GM23338 (cell line): ENCODE measurements at places on chromosomes 4 and X. TPM values are rescaled to one million over a fixed set of nuclear protein-coding genes. Genes with fewer than 3 reads are reported as not detected.

The VGLL1 gene
- not detected in 2 replicates for total RNA-seq

The F11 gene
- total RNA-seq = 1.5 and 2.1 TPM in 2 replicates

The SSX3 gene
- not detected in 2 replicates for total RNA-seq

- H3K27ac ChIP-seq = no peak overlapping the region
- H3K4me1 ChIP-seq = peaks cover 25% of the 10 kb centered on the region
- H3K36me3 ChIP-seq = no peaks in the 10 kb centered on the region
- no peaks in the 10 kb centered on the region for H3K27me3 ChIP-seq
- H3K4me3 ChIP-seq = no peak overlapping the region
These were observed 38.8 kb downstream of the ADRA2C start for GRCh38 chr4:3805026-3805425.

DNA sequence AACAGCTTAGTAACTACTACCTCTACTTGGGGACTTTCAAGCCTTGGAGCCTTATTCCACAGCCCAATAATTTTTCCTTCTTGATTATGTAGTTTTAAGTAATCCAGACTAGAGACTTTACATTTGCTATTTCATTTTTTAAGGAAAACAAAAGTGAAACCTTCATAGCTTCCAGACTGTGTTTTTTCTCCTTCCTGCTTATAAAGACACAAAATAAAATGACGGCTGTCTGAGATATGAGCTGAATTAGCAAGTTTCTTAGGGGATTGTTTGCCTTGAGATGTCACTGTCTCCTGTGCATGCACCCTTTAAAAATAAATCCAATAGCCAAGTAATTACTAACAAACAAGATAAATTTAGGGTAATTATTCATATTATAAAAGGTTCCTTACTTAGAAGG is 78.8 kb upstream of the PACRGL start:
- no peaks in the 10 kb centered on the region for H3K27me3 ChIP-seq
- no peak for DNase-seq
- H3K27ac ChIP-seq = no peak overlapping the region
- H3K4me3 ChIP-seq = no peak overlapping the region
- H3K36me3 ChIP-seq = no peaks in the 10 kb centered on the region
- peaks cover 40% of the 10 kb centered on the region for H3K4me1 ChIP-seq
